ENCODE measurements at places on chromosomes 3 and 15. TPM values are rescaled to one million over a fixed set of nuclear protein-coding genes. Genes with fewer than 3 reads are reported as not detected.

The SLC2A2 gene
- not detected for total RNA-seq

The FEZF2 gene
- total RNA-seq = not detected

The C3orf49 gene
- not detected for total RNA-seq

The GPR160 gene
- not detected for total RNA-seq

The AKAP13 gene
- total RNA-seq = 161 TPM

- DNase-seq = no peak
Observed at GRCh38 chr3:30048431-30048830, 558.0 kb upstream of the TGFBR2 start.

DNA sequence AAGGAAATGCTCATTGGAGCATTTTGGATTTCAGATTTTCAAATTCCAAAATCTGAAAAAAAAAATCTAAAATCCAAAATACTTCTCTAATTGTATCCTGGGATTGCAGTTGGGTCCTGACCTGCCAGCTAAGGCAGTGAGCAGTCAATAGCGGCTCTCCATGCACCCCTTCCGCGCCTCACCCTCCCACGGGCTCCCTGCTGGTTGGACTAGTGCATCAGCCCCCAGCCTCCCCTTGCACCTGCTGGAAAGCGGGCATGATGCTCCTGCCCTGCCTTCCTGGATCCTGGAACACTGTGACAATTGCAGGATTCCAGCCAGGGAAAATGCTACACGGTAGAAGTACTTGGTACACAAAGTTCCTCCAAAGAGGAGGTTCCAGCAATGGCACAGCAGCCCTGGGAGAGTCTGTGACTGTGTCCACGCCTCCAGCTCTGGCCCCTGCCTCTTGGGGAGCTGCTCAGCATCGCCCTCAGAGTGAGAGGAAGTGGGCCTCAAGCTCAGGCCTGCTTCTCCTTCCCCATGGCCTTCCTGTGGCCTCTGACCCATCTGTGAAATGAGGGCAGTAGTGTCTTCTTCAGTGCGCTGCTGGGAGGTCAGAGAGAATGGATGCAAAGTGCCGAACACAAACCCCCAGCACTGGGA is 39.5 kb upstream of the CHRNB4 start:
- no peak for DNase-seq

DNA sequence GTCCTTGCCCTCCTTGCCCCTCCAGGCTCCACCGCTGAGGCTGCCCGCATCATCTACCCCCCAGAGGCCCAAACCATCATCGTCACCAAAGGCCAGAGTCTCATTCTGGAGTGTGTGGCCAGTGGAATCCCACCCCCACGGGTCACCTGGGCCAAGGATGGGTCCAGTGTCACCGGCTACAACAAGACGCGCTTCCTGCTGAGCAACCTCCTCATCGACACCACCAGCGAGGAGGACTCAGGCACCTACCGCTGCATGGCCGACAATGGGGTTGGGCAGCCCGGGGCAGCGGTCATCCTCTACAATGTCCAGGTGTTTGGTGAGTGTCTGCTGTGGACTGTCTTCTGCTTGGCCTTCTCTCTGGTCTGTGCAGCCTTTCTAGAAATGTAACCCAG is 61.0 kb downstream of the BOC start:
- no peak for DNase-seq

DNA sequence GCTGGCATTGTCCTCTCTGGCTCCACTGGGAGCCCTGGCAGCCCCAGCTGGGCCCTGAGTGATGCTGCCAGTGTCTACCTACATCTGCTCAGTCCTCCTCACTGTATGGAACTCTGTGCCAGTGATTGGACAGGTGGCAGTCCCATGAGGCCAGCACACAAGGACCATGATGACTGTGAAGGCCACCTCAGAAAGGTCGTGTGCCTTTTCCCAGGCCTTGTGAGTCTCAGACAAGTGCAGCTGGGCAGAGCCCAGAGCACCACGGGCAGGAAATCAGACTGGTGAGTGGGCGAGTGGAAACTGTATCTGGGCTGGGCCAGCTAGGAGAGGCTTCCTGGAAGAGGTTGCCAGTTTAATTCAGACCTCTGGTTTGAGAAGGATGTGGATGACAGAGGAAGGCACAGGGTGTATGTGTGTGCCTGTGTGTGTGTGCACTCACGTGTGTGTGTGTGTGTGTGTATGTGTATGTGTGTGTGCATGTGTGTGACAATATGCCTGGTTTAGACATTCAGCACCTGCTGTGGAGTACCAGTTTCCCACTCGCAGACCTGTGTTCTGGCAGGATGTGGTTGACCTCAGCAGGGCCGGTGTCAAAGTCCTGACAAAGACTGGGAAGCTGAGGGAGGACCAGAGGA is 7.0 kb downstream of the MAPKAPK3 start:
- no peak for DNase-seq

- DNase-seq = no peak
Observed at GRCh38 chr3:190429681-190430080, 20.0 kb downstream of the TMEM207 start.

DNA sequence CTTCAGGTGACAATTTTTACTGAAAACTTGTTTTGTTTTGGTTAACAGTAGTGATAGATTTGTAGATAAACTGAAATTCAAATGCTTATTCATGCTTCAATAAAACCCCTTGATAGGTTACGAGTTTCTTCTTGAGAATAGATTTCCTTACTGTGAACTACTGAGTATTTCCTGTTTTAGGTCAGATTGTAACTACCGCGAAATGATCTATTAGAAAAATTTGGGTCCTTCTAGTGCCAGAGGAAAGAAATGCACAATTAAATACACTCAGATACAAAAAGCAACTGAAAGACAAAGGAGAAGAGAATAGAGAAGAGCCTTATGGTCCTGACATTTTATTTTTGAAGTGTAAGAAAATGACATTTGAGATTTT is 251.7 kb upstream of the TBL1XR1 start:
- no peak for DNase-seq

GRCh38 chr3:7190095-7190494 is 329.2 kb downstream of the GRM7 start:
- no peak for DNase-seq

DNA sequence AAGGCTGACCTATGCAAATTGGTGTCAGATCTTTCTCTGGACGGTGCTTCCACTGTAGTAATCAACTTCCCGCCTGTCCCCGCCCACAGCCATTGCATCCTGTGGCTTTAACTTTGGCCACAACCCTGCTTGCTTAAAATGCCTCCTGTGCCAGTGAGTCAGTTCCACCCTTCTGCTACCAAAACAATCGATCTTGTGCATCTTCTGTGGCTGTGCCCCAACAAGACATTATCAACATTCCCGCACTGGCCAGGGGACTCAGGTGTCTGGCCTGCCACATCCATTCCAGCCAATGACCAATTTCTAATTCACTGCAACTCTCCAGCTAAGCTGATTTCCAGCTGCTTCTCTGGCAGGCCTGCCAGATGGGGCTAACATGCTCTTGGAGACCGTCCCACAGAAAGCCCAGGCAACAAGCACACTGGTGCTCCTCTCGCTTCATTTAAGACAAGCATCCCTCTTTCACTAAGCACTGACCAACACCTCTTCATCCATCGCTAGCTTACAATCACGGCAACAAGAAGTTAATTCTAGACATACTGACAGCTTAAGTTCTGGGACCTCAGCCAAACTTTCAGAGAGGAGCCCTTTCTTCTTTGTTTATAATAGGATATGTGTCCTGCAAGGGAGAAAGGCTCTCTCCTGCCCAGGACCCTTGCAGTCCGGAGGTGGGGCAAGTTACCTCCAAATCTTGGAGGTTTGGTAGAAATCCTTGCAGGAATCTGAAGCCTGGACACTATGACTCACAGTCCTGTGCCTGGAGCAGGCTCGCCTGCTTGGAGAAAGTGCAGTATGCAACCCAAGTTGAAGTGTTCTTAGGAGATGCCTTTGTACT is 6.7 kb downstream of the CA12 start:
- DNase-seq = no peak

- no peak for DNase-seq
Observed at GRCh38 chr3:31968927-31969418, 12.1 kb downstream of the OSBPL10 start.

DNA sequence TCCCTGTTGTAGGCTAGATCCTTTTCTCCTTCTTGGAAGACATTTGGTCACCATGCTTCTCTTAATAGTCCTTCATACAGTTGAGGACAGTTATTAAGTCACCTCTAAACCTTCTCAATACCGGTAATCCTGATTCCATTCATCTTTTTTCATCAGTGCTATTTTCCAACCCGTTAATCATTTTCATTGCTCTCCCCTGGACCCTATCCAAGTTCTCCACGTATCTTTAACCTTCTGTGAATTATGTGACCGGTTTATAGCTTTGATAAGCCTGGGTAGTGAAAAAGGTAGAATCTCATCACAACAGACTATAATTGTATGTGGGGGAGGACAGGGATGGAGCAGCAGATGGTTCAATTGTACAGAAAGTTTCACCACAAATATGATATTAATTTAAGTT is 168.5 kb downstream of the MECOM start:
- no peak for DNase-seq

GRCh38 chr15:52790941-52791751 is 1.0 kb upstream of the ONECUT1 start:
- DNase-seq = no peak

DNA sequence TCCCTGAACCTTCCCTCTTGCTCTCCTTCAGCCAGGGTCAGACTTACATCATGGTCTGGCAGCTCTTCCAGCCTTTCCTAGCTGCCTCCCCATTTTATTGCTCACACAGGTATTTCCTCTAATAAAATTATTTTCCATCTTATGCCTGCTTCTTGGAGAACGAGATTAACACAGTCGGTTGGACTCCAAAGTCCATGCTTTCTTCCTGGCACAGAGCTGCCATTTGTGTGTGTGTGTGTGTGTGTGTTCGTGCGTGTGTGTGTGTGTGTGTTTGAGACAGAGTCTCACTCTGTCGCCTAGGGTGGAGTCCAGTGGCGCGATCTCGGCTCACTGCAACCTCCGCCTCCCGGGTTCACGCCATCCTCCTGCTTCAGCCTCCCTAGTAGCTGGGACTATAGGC is 15.5 kb downstream of the FSD2 start:
- DNase-seq = peak; percentile 36

DNA sequence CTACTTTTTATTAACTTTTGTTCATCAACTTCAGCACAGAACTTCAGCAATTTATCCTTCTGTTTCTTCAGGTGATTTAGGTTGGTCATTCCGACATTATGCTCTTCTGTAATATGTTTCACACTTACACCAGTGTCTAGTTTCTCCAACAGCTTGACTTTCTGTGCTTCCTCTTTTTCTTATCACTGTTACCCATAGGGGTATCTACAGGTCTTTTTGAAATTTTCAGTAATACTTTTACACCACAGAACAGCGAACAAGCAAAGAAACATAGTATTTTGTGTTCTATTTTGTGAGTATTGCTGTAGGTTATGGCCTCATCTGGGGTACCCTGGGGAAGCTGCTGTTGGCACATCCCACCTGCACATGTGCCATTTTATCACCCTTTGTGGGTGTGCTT is 260.7 kb downstream of the NSUN3 start:
- DNase-seq = no peak

GRCh38 chr15:74038707-74039655 is 43.4 kb downstream of the GOLGA6A start:
- DNase-seq = no peak

DNA sequence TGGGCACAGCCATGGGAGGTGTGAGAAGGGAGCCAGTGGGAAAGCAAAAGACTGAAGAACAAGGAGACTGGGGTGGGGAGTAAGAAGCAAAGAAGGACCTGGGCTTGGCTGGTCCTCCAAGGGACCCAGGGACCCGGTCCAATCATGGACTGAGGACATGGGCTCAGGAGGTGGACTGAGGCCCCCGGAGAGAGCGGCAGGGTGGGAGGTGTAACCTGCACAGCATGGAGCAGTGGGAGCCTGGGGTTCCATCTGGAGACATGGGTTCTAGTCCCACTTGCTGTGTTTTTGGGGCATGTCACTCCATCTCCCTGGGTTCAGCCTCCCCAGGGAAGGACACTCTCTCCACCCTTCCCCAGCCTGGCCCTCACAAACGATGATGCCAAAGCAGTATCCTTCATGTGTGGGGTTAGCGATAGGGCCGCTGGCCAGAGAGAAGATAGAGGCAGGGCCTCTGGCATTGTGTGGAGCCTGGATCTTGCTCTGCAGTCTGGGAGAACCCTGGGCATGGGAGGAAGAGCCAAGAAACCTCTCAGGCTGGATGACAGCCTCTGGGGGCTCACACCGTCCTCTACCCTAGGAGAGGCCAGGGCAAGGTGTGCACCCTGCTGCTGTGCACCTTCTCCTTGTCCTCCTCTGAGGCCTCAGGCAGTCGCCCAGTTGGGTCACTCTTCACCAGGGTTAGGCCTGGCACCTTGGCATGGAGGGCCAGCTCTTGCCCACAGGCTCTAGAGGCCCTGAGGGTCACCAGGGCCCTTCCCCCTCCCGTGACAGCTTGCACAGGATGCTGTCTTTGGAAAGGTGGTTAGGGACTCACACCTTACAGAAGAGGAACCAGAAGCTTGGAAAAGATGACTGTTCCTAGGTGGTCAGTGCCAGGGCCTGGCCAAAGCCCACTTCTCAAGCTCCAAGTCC is 26.0 kb downstream of the FBXW12 start:
- no peak for DNase-seq

- DNase-seq = no peak
Observed at GRCh38 chr3:129587566-129588210, 18.8 kb downstream of the PLXND1 start.

DNA sequence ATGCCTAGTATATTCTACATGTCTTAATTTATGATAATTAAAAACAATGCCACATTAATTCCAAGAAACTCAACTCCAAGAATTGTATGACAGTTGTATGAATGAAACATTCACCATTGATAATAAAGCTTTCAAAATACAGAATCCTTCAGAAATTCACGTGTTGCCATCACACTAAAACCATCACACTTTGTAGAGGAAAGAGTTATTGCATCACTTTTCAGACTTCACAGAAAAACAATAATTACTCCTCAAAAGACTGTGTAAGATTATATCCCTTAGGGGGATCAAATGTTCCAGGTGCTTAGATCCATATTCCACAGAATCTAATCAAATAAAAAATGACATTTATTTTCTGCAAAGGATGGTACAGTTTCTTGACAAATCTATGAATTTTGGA is 85.0 kb downstream of the OSBPL10 start:
- no peak for DNase-seq

- no peak for DNase-seq
Observed at GRCh38 chr3:158148218-158148617, 38.3 kb downstream of the RSRC1 start.

DNA sequence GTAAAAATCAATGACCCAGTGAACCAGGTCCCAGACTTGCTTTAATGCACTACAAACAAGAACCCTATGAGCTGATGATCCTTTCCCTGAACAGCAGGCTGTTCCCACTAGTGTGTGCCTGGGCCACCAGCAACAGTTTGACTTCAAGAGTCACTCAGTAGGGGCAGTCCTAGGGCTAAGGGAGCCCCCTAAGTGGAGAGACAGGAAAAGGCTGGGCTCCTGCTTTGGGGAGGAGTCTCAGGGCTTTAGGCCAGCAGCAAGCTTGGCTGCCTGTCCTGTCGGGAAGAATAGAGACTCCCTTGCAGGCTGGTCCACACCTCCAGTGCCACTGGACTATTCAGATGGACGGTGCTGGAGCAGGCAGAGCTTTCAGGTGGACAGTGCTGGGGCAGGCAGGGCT is 29.4 kb upstream of the ADCY5 start:
- no peak for DNase-seq

- DNase-seq = peak; percentile 57
Observed at GRCh38 chr15:68415501-68416157, 16.3 kb downstream of the ITGA11 start.
